ENCODE measurements at places on chromosomes 11 and 22.

GRCh38 chr11:45105233-45105983, 41.0 kb upstream of the PRDM11 start:
- DNase-seq = no peak

GRCh38 chr11:103709371-103709770, 327.1 kb upstream of the DDI1 start:
- no peak for DNase-seq

DNA sequence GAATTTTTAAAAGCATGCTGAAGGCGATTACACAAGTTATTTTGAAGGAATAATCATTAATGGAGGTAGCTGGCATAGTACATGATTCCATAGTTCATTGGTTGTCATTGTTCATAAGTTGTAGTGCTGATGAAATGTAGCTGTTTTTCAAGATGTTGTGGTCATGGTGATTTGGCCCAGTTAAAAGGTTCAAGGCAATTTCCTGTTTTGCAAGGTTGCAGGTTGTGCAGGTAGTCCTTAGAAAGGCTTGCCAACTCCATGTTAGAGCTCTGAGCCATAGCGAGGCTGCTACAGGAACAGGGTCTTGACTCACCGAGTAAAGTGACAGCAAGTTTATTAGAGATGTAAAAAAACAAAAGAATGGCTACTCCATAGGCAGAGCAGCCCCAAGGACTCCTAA, 95.8 kb upstream of the CHORDC1 start:
- DNase-seq = no peak

DNA sequence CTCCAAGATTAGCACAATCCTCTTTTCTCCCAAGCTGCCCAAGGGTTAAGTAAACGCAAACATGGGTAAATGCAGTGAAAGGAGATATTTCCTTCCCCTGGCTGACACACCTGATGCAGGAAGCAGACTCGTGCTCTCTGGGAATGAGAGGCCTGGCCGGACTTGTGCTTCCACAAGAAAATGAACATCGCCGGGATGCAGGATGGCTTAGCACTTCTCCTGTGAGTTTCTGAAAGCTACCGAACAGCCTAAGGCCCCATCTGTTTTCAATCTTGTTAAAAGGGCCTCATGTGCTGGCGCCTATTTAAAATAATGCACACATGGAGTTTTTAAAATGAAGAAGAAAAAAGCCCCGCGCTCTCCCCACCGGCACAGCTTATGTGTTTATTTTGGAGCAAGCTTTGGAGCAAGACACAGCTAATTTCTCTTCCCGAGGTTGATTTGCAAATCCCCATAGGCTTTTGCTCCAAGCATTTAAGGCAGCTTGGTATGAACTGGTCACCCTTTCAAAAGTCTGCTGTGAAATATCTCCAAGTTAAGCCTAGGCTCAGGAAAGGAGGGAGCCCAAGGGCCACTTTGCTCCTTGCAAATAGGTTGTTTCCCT, 100.9 kb downstream of the SYN3 start:
- DNase-seq = no peak

Measured in activated CD8-positive, alpha-beta memory T cell treated with anti-CD3 and anti-CD28 coated beads for 48 hours (primary cell).